ENCODE measurements at places on chromosomes 2 and 18.

DNA sequence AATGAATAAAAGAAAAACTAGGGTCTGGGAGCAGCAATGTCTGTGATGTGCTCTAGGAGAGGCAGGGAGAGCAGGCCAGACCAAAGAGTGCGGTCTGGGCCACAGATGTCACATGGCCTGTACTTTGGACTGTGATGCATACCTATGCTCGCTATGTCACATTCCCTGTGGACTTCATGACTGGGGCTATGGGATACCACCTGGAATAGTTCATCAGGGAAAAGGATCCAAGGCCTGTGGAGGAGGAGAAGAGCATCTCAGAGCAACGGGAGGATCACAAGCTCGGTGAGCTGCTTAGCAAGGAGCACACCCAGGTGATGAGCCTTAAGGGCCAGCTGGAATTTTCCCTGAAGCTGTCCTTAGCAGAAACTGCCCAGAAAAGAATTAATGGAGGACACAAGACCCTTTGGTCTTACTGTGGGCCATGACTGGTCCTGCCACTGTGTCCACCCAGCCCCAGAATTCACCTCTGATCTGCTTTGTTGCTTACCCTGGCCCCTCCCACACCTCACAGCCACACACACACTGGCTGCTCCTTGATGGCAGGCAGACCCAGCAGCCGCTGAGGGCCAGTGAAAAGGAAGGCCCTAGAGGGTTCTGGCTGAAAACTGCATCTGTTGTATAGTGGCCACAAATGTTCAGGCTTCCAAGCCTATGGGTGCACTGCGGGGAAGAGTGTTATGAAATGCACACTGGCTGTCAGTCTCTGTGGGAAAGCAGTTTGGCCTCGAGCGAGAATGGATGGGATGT, 25.3 kb upstream of the GCC2 start:
- H3K4me3 ChIP-seq = no peak overlapping the region
- H3K27me3 ChIP-seq = no peaks in the 10 kb centered on the region
- DNase-seq = no peak
- no peaks in the 10 kb centered on the region for H3K36me3 ChIP-seq
- H3K27ac ChIP-seq = no peak overlapping the region
- H3K4me1 ChIP-seq = no peaks in the 10 kb centered on the region

DNA sequence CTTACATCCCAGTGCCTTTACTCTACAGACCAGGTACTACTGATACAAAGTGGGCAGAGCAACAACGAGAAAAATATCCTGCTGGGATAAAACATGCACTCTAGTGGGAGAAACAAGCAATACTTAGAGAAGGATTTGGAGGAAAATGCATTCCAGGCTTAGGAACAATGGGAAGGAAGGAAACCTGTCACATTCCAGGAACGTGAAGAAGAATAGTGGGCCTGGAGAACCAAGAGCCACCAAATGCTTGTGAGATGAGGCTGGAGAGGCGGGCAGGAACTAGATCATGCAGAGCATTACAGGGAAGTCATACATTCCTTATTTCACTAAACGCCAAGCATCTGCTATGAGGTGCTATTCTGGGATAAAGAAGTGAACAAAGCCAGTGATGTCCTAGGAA, 342.3 kb downstream of the DCC start:
- no peak overlapping the region for H3K4me3 ChIP-seq
- no peak overlapping the region for H3K27ac ChIP-seq
- no peak for DNase-seq
- no peaks in the 10 kb centered on the region for H3K36me3 ChIP-seq
- H3K27me3 ChIP-seq = no peaks in the 10 kb centered on the region
- H3K4me1 ChIP-seq = no peaks in the 10 kb centered on the region

DNA sequence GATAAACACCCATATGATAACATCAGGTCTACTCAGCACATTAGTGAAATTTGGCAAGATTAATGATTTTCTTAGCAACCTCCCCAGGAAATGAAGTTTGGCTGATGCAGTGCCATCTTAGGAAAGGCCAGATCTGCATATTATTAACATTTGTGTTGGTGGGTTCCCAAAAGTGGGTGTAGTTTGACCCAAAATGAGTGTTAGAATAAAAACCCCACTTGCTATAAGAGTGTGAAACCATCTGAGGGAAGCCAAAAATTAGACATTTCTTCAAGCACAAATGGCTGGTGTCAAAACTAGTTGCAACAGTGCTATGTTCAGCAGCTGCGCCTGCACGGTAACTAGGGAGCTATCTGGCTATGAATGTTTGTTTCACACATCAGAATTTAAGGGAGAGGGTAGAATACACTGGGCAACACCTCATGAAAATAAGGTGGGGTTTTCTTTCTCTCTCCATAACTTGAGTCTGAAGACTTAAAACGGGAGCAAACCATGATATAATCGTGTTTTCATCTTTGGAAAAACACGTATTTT, 15.9 kb upstream of the CSRNP3 start:
- H3K27ac ChIP-seq = no peak overlapping the region
- H3K4me3 ChIP-seq = no peak overlapping the region
- H3K4me1 ChIP-seq = no peaks in the 10 kb centered on the region
- H3K27me3 ChIP-seq = no peaks in the 10 kb centered on the region

DNA sequence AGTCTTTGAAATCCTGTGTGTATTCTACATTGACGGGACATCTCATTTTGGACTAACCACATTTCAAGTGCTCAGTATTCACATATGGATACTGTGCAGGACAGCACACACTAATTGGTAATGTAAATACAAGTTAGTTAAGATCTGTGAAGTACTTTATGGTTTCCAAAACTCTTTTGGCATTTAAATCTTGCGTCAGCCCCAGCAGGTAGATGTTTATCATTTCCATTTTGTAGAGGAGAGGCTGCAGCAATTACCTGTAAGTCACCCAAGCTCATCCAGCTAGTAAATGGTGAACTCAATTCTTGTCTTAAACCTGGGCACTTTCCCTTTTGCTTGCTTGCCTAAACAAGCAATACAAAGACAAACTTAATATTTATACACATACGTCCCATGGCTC, 1.6 kb upstream of the NAGK start:
- peaks cover 4% of the 10 kb centered on the region for H3K4me1 ChIP-seq
- H3K36me3 ChIP-seq = no peaks in the 10 kb centered on the region
- H3K27me3 ChIP-seq = no peaks in the 10 kb centered on the region
- H3K27ac ChIP-seq = no peak overlapping the region
- H3K4me3 ChIP-seq = no peak overlapping the region

GRCh38 chr2:64762301-64762997, 108.7 kb upstream of the SERTAD2 start:
- no peaks in the 10 kb centered on the region for H3K36me3 ChIP-seq
- no peak overlapping the region for H3K27ac ChIP-seq
- no peak for DNase-seq
- H3K27me3 ChIP-seq = no peaks in the 10 kb centered on the region
- no peak overlapping the region for H3K4me3 ChIP-seq

DNA sequence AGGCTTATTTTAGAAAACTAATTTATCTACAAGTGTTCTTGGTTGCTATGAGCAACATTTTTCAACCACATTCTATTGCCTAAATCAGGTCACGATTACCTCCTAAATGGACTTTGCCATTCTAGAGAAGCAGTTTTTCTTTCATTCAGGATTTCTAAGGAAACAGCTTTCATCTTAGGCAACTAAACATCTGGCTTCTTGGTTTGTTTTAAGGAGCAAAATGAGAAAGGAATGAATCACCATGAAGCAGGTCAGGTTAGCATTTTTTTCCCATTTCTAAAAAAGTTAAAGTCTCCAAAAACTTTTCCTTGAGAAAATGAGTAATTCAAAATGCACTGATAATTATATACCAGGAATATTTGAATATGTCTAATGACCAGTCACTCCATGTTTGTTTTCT, 114.8 kb downstream of the GAREM1 start:
- no peaks in the 10 kb centered on the region for H3K4me1 ChIP-seq
- no peak for DNase-seq
- no peak overlapping the region for H3K27ac ChIP-seq
- no peaks in the 10 kb centered on the region for H3K36me3 ChIP-seq

GRCh38 chr2:128654408-128654807, 335.7 kb upstream of the HS6ST1 start:
- no peaks in the 10 kb centered on the region for H3K36me3 ChIP-seq
- no peaks in the 10 kb centered on the region for H3K27me3 ChIP-seq
- no peak overlapping the region for H3K4me3 ChIP-seq

DNA sequence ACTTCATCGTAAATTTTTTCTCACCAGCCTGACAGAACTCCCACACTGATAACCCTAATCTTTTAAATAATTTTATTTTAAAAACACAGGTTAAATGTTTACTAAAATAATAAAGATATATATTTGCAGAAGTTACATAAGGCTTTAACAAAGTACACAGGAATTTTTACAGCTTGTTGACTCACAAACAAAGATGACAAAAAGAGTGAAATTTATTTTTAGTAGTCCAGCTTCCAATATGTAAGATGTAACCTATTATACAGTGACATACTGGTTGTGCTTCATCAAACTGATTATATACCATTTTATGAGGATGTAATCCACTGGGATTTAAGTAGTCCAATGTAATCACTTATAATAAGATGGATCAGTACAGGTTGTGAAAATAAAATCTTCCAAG, 348.9 kb upstream of the SLC39A10 start:
- no peaks in the 10 kb centered on the region for H3K36me3 ChIP-seq
- no peaks in the 10 kb centered on the region for H3K4me1 ChIP-seq
- no peak for DNase-seq

DNA sequence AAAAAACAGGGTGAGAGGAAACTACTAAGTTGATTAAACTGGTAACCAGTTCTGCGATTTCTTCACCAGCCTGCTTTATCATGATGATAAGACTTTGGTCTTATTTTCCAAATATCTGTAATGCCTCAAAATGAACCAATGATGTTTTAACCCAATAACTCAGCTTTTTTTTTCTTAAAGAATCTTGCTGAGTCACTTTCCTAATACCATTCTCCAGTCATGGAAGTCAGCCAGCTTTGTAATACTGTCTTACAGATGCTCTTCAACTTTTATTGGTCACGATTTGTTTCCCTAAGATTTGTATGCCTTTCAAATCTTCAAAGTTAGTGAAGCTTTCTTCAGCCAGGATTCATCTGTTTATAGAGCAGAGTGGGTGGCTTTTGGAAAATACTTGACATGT, 47.7 kb upstream of the SMIM21 start:
- no peaks in the 10 kb centered on the region for H3K27me3 ChIP-seq
- DNase-seq = no peak
- H3K27ac ChIP-seq = no peak overlapping the region
- H3K4me3 ChIP-seq = no peak overlapping the region
- no peaks in the 10 kb centered on the region for H3K36me3 ChIP-seq

DNA sequence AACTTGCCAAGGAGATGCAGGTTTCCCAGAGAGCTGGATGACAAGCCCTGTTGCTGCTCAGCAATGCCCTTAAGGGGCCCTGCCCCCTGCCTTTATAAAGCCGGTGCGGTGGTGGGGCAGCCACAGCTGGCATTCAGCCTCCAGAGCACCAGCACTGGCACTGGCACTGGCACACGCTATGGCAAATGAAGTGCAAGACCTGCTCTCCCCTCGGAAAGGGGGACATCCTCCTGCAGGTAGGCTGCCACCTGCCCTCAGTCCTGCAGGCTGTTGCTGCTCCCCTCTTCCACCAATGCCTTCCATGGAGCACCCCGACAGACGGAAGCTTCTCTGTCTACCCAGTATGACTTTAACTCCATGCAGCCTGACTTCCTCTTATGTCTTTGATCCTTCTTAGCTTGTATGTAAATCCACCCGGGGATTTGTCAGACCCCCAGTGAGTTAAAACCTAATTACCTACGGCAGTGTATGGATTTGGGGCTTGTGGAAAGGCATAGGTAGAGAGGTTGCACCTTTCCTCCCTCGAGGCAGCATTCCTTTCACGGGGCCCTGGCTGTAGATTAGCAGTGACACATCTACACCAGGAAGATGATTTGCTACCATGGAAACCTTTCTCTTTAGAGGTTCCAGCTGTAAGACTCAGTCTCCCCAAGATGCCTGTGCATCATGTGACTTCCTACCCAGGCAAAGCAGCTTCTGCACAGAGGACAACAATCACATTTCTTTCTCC, at the start of gene DAPL1:
Gene DAPL1, plus strand, starts transcription at position 123 of the 730 bp plus-strand sequence. Its CDS starts 56 bp downstream, at position 179.
- no peak for DNase-seq
- H3K36me3 ChIP-seq = no peaks in the 10 kb centered on the region

GRCh38 chr18:63373161-63373560, 6.2 kb upstream of the KDSR start:
- no peaks in the 10 kb centered on the region for H3K27me3 ChIP-seq
- H3K27ac ChIP-seq = no peak overlapping the region
- H3K4me1 ChIP-seq = no peaks in the 10 kb centered on the region
- DNase-seq = no peak
- no peaks in the 10 kb centered on the region for H3K36me3 ChIP-seq

GRCh38 chr2:2886922-2887321, 490.7 kb downstream of the EIPR1 start:
- H3K27ac ChIP-seq = no peak overlapping the region
- no peaks in the 10 kb centered on the region for H3K27me3 ChIP-seq
- DNase-seq = no peak
- no peaks in the 10 kb centered on the region for H3K36me3 ChIP-seq
- H3K4me3 ChIP-seq = no peak overlapping the region

- H3K27ac ChIP-seq = no peak overlapping the region
- DNase-seq = no peak
- no peaks in the 10 kb centered on the region for H3K4me1 ChIP-seq
- H3K36me3 ChIP-seq = no peaks in the 10 kb centered on the region
Measured at GRCh38 chr2:219691571-219691970, 64.1 kb downstream of the SLC4A3 start.

GRCh38 chr2:10544252-10544651, 96.1 kb upstream of the ODC1 start:
- H3K27me3 ChIP-seq = no peaks in the 10 kb centered on the region
- H3K4me1 ChIP-seq = no peaks in the 10 kb centered on the region
- no peak overlapping the region for H3K27ac ChIP-seq
- DNase-seq = no peak
- H3K36me3 ChIP-seq = no peaks in the 10 kb centered on the region

- no peak overlapping the region for H3K4me3 ChIP-seq
- H3K27ac ChIP-seq = peak overlapping the region; percentile 87
Measured at GRCh38 chr2:159091976-159092375, 123.5 kb downstream of the TANC1 start.

DNA sequence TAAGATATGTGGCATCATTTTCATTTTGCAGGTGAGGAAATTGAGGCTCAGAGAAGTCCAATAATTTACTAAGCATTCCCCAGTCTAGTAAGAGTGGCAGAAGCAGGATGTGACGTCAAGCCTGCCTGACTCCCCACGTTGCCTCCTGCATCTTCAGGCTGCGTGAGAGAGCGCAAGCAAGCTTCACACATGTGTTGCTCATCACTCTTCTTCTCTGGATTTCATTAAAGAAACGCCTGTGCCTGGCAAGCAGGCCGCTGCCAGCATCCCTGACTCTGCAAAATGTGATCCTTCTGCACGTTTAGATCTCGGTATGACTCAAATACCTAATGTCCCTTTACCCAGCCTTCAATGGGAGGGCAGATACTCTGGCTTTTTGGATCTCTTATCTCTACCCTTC, 96.8 kb downstream of the PRKCE start:
- DNase-seq = no peak
- H3K27ac ChIP-seq = no peak overlapping the region
- H3K36me3 ChIP-seq = no peaks in the 10 kb centered on the region
